Tibial nerve (tissue), 4 donors: ENCODE measurements at places on chromosomes 16 and 17. TPM values are rescaled to one million over a fixed set of nuclear protein-coding genes. Genes with fewer than 3 reads are reported as not detected.
A peak's percentile ranks its signal among the peaks of the same experiment; 100 is the strongest.

DNA sequence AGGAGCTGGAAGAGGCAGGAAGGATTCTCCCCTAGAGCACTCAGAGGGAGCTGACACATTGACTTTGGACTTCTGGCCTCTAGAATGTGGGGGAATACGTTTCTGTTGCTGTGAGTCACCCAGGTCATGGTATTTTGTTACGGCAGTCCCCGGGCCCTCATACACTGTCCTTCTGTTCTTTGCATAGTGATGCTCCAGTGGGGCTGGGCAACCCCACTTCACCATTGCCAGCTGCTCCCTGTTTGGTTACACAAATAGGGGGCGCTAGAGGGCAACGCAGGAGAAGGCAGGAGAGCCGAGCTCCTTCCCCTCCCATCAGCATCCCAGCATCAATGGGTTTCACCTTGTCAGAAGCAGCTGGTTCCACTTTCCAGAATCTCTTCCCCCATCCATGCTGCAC, 257.7 kb upstream of the FOXF1 start:
- no peaks in the 10 kb centered on the region for H3K4me1 ChIP-seq
- no peak for DNase-seq
- H3K27ac ChIP-seq: no peak overlapping the region
- no peaks in the 10 kb centered on the region for H3K36me3 ChIP-seq
- no peaks in the 10 kb centered on the region for H3K27me3 ChIP-seq

- peaks cover 58% of the 10 kb centered on the region for H3K4me1 ChIP-seq
- H3K27ac ChIP-seq: peak overlapping the region; percentile 76
- H3K27me3 ChIP-seq: no peaks in the 10 kb centered on the region
Observed at GRCh38 chr17:880443-881269, 98.5 kb downstream of the MRM3 start.

Gene PLXDC1
- total RNA-seq: 44.8 TPM

Gene GLTPD2
- not detected for total RNA-seq

Gene ACSM2A
- not detected for total RNA-seq

Gene MILR1
- 6.1 TPM for total RNA-seq

- H3K27me3 ChIP-seq: no peaks in the 10 kb centered on the region
- no peak overlapping the region for H3K27ac ChIP-seq
- peaks cover 7% of the 10 kb centered on the region for H3K36me3 ChIP-seq
- no peak for DNase-seq
- peaks cover 25% of the 10 kb centered on the region for H3K4me1 ChIP-seq
- H3K4me3 ChIP-seq: no peak overlapping the region
Observed at GRCh38 chr16:84735849-84736586, 36.2 kb downstream of the USP10 start.

DNA sequence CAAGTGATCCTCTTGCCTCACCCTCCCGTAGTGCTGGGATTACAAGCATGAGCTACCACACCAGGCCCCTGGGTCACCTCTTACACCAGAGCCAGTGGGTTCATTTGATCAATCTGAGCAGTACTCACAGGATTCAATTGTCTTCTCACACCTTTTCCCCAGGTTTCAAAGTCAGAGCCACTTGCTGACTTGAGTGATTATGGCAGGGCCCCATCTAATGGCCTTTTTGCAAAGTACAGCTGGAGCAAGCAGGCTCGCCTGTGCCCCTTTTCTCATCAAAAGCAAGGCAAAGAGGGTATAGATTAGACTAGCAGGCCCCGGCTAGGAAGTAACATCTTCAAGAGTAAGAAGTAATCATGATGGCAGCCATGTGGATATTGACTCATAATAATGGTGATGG, 114.8 kb upstream of the NOL11 start:
- no peaks in the 10 kb centered on the region for H3K36me3 ChIP-seq
- no peak overlapping the region for H3K4me3 ChIP-seq
- no peaks in the 10 kb centered on the region for H3K4me1 ChIP-seq
- no peak overlapping the region for H3K27ac ChIP-seq
- no peak for DNase-seq
- no peaks in the 10 kb centered on the region for H3K27me3 ChIP-seq

DNA sequence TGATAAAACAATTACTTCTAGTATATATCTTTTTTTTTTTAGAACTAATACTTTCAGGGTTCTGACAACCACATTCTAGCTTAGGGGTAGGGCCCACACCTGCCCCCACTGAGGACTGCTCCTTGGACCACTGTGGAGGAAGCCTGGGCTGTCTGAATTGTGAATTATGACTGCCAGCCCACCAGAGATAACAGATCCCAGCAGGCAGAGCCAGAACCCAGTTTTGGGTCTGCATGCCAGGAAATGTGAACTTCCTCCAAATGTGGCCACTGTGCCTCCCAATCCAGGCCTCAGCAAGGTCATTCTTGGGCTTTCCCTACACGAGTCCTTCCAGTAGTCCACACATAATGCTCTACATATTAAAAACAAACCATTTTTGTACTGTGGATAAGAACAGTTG, 15.9 kb downstream of the VEZF1 start:
- no peaks in the 10 kb centered on the region for H3K27me3 ChIP-seq
- DNase-seq: no peak
- H3K36me3 ChIP-seq: peaks cover 2% of the 10 kb centered on the region
- no peaks in the 10 kb centered on the region for H3K4me1 ChIP-seq
- no peak overlapping the region for H3K4me3 ChIP-seq
- H3K27ac ChIP-seq: no peak overlapping the region

DNA sequence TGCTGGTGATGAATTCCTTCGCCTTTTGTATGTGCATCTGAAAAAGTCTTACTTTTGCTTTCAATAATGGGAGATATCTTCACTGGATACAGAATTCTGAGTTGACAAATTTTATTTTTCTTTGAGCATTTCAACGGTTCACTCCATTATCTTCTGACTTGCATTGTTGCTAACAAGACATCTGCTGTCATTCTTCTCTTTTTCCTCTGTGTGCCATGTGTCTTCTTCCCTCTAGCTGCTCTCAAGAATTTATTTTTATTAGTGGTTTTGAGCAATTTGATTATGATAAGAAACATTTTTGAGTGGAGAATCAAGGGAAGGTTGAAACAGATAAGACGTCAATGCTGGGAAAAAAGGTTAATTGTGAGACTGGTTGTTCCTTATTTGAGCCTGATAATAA, 471.8 kb downstream of the CDH13 start:
- no peak for DNase-seq
- H3K27ac ChIP-seq: no peak overlapping the region
- no peaks in the 10 kb centered on the region for H3K27me3 ChIP-seq
- no peaks in the 10 kb centered on the region for H3K4me1 ChIP-seq
- H3K4me3 ChIP-seq: no peak overlapping the region

Gene RAB26
- total RNA-seq: not detected

GRCh38 chr17:8470447-8471047, 34.9 kb downstream of the NDEL1 start:
- no peaks in the 10 kb centered on the region for H3K27me3 ChIP-seq
- H3K4me1 ChIP-seq: no peaks in the 10 kb centered on the region

DNA sequence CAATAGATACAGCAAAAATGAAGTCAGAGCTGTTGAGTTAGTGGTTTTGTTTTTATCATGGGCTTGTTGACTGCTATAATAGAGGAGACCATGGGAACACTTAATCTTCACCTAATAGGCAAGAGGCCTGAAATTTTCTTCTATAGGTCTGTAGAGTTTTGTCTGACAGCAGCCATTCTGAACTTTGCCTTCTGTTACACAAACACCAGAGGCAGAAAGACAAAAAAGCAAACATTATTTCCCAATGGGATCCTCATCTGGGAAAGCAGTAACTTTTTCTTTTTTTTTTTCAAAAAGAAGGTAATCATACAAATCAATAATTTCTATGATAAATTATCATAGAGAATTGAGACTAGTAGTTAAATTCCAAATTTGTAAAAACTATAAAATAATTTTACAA, 494.1 kb downstream of the TOX3 start:
- H3K27me3 ChIP-seq: no peaks in the 10 kb centered on the region
- no peaks in the 10 kb centered on the region for H3K4me1 ChIP-seq
- no peak overlapping the region for H3K4me3 ChIP-seq
- H3K36me3 ChIP-seq: no peaks in the 10 kb centered on the region

Gene HSPB9
- not detected for total RNA-seq

Gene TBC1D26
- total RNA-seq: not detected

GRCh38 chr16:13919330-13919682, 648 bp upstream of the ERCC4 start:
- no peaks in the 10 kb centered on the region for H3K27me3 ChIP-seq
- H3K36me3 ChIP-seq: no peaks in the 10 kb centered on the region
- peaks cover 28% of the 10 kb centered on the region for H3K4me1 ChIP-seq

Gene NECAB2
- total RNA-seq: not detected

DNA sequence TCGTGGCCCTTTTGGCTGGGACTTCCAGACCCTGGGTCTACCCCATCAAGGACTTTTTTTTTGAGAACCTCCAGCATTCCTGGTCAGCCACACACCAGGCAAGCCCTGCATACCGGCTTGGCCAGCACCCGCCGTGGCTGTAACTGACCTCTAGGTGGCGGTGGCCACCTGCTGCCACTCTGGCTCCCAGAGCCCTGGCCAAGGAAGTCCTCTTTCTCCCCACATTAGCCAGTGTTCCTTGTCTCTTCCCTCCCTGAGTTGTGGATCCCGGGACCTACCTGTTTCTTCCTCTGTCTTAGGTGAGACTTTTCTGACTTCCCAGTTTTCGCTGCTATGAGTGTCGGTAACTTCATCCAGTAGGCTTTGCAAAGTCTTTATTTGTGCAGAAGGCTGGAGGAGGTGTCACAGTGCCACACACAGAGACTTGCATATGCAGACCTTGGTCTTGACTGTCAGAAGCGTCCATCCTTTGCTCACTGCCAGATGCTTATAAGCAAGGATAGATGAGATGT, 348.3 kb downstream of the CPPED1 start:
- H3K4me1 ChIP-seq: no peaks in the 10 kb centered on the region
- DNase-seq: peak; percentile 17
- H3K4me3 ChIP-seq: no peak overlapping the region

Gene GDPD3
- 5.2 TPM for total RNA-seq

Gene SYCE1L
- not detected for total RNA-seq

- no peaks in the 10 kb centered on the region for H3K36me3 ChIP-seq
- no peak overlapping the region for H3K4me3 ChIP-seq
- H3K4me1 ChIP-seq: no peaks in the 10 kb centered on the region
Observed at GRCh38 chr16:55475919-55476318, 3.1 kb upstream of the MMP2 start.

Gene KRTAP4-3
- not detected for total RNA-seq

- peaks cover 58% of the 10 kb centered on the region for H3K4me1 ChIP-seq
- peak overlapping the region; percentile 63 for H3K4me3 ChIP-seq
- H3K36me3 ChIP-seq: no peaks in the 10 kb centered on the region
- H3K27me3 ChIP-seq: peaks cover 97% of the 10 kb centered on the region
Observed at GRCh38 chr17:14303343-14304221, 2.7 kb downstream of the HS3ST3B1 start.

DNA sequence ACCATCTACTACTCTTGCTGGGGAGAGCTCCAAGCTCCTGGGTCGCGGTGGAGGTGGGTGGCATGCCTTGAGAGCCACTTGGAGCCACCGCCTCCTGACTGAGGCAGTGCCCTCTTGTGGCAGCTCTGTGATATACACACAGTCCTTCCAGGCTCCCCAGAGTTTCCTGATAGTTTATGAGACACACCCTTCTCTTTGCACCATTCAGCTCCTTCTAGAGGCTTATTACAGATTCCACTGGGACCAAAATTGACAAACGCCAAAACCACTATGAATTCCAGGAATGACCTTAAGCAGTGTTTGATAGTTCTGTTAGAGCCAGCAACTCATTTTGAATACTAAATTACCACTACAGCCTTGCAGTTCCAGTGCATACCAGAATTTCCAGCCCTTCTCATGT, 170.1 kb upstream of the CDH13 start:
- H3K4me1 ChIP-seq: no peaks in the 10 kb centered on the region
- H3K27me3 ChIP-seq: no peaks in the 10 kb centered on the region
- H3K27ac ChIP-seq: no peak overlapping the region
- no peaks in the 10 kb centered on the region for H3K36me3 ChIP-seq

Gene CCL2
- total RNA-seq: 185 TPM
